Fibroblast of skin of right quadriceps (primary cell): ENCODE measurements at places on chromosomes 3 and 15.

- no peak for DNase-seq
Measured at GRCh38 chr3:184537885-184538665, 23.5 kb upstream of the EPHB3 start.

DNA sequence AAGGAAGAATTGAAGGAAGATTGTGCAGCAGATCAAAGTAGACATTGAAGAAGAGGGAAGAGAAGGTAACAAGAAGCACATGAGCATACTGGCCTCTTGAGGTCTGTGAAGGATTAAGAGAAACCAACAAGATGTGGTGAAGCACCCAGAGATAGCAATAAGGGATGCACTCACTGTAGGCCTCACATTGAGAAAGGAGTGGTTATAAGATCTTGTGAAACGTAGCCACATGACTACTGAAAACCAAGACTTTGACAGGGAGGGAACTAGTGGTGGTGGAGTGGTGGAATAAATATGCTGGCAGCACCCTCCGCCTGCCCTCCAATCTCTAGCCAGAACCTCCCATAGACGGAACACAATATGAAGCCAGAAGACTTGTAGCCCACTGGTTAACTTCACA lies 651.2 kb downstream of the DIPK2A start:
- no peak for DNase-seq

DNA sequence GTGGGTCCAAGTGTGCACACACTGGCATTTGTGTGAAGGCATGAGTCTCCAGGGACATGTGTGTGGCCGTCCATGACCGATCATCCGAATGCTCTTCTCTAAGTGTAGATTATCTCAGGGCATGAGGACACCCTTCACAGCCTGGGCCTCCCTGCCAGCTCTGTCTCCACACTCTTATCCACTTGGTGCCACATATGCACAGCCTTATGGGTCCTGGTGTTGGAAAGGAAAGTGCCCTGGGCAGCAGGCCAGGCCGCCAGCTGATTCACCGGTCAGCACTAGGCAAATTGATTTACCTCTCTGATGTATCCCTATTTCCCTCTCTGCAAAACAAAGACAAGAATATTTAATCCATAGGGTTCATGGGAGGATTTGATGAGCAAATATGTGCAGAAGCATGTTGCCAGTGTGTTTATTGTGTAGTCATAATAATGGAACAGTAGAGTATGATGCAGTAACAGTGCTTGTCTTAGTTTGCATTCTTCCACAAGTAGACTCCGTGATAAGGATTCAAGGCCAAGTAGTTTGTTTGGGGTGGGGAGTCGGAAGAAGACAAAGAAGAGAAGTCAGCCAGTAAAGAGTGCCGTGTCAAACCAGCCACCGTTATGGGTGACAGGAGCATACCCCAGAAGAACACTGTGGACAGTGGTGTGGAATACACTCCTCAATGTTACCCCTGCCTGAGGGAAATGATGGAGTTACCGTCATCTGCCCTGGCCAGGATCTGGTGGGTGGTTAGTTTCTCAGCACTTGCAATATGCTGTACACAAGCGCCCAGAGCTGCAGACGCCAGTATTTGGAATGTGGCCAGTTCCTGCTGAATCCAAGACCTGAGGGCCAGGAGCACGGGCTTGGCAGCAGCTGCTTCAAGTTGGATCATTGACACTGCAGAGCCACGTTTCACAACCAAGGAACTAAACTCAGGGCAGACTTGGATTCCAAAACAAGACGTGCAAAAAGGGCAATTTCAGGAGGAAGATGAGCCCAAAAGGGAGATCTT lies 85.1 kb downstream of the MTHFS start:
- peak; percentile 48 for DNase-seq

DNA sequence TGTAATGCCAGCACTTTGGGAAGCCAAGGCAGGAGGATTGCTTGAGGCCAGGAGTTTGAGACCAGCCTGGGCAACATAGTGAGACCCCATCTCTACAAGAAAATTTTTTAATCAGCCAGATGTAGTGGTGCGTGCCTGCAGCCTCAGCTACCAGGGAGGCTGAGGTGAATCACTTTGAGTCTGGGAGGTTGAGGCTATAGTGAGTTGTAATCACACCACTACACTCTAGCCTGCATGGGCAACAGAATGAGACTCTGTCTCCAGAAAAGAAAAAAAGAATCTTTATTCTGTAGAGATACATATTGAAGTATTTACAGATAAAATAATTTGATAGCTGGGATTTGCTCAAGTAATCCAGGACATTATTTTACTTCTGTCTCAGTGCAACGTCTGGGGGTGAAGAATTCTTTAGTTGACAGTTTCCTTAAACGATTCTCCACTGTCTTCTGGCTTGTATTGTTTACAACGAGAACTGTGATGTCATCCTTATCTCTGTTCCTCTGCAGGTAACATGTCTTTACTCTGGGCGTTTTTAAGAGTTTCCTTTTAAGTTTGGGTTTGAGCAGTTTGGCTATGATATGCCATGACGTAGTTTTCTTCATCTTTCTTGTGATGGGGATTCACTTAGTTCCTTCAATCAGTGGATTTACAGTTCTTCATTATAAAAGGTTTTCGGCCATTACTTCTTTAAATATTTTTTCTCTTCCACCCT lies 26.3 kb downstream of the KPNA1 start:
- no peak for DNase-seq

DNA sequence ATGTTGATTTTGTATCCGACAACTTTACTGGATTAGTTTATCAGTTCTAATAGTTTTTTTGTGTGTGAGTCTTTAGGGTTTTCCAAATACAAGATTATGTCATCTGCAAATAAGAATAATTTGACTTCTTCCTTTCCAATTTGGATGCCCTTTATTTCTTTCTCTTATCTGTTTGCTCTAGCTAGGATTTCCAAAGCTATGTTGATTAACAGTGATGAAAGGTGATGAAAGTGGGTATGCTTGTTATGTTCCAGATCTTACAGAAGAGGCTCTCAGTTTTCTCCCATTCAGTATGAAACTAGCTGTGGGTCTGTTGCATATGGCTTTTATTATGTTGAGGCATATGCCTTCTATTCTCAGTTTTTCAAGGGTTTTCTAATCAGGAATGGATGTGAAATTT lies 56.4 kb upstream of the CHRNB4 start:
- DNase-seq = no peak

GRCh38 chr15:58856086-58856485 lies 77.4 kb downstream of the SLTM start:
- peak; percentile 91 for DNase-seq

DNA sequence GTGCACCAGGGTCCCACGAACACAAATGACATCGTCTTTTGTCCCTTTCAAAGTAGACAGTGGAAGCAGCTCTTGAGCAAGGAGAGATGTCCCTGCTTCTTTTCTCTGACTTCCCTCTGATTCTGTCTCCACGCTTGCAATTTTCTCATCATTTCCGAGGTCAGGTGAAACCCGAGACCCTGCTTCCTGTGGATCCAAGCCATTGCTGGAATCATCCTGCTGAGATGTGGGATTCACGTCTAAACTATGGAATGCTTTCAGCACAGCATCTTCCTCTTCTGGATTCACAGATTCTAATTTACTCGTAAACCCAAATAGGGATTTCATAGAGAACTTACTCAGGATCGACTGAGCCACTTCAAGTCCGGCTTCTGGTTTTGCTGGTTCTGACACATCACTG lies 127.1 kb downstream of the FMN1 start:
- peak; percentile 90 for DNase-seq
